ENCODE measurements at places on chromosomes 4 and X. TPM values are rescaled to one million over a fixed set of nuclear protein-coding genes. Genes with fewer than 3 reads are reported as not detected.

PASD1 gene
- polyA plus RNA-seq = not detected

- H3K27ac ChIP-seq = no peak overlapping the region
- no peak for DNase-seq
- H3K36me3 ChIP-seq = peaks cover 9% of the 10 kb centered on the region
- peaks cover 3% of the 10 kb centered on the region for H3K27me3 ChIP-seq
Measured at GRCh38 chr4:6107114-6107791, 89.0 kb upstream of the C4orf50 start.

DNA sequence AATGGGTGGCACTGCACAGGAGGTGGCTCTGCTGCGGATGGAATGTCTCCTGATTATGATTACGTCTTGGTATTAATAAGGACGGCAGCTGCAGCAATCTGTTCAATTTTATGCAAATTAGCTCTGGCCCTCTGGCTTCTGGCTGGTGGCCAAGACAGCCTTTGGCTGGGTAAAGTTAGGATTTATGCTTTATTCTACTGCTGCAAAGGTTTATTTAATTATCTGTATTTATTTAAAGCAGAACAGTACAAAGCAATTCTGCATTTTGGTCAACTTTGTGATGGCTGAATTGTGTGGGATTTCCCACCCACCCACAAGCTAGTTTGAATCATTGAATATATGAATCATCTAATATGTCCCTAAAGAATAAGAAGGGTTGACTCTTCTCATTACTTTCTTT, 745.6 kb upstream of the FAM241A start:
- no peak for DNase-seq
- no peaks in the 10 kb centered on the region for H3K27me3 ChIP-seq

DNA sequence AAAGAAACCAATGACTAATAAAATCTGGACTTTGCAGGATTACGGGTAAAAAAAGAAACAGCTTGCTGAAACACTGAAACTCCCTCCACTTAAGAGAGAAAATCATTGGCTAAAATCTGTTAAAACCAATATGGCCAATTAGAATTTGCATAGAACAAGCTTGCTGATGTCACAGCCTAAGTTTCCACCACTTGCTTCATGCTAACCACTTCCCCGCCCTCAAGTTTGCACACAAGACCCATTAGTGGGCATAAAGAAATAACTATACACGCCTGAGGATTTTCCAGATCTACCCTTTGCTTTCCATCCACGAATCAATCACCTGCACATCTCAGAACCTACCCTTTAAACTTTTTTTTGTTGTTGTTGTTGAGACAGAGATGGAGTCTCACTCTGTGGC, 42.7 kb upstream of the PHEX start:
- H3K4me1 ChIP-seq = peaks cover 7% of the 10 kb centered on the region
- no peak overlapping the region for H3K4me3 ChIP-seq
- H3K27me3 ChIP-seq = peaks cover 2% of the 10 kb centered on the region
- no peak for DNase-seq

GRCh38 chrX:133307094-133307493, 88.9 kb upstream of the TFDP3 start:
- H3K4me3 ChIP-seq = no peak overlapping the region
- H3K36me3 ChIP-seq = no peaks in the 10 kb centered on the region
- H3K4me1 ChIP-seq = no peaks in the 10 kb centered on the region
- H3K27ac ChIP-seq = no peak overlapping the region
- DNase-seq = no peak

GRCh38 chr4:123649250-123649644, 252.7 kb downstream of the SPRY1 start:
- no peaks in the 10 kb centered on the region for H3K36me3 ChIP-seq
- H3K4me3 ChIP-seq = no peak overlapping the region
- DNase-seq = no peak
- no peaks in the 10 kb centered on the region for H3K27me3 ChIP-seq

DNA sequence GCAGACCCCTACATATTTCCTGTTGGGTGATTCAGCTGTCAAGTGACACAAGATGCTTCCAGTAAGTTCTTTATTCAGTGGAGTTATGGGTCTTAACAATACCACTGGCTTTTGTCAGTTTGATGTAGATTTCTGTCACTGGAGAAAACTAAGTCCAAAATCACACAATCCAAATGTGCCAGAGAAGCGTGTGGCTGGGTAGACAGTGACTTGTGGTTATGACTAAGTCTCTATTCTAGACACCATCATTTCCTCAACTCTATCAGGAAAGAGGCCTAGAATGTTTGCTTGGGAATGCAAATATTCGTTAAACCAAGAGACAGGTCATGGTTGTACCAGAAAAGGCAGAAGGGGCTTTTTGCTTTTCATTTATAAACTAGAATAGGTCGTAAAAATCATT, 54.4 kb upstream of the HS3ST1 start:
- no peak overlapping the region for H3K4me3 ChIP-seq
- H3K4me1 ChIP-seq = no peaks in the 10 kb centered on the region
- peaks cover 4% of the 10 kb centered on the region for H3K36me3 ChIP-seq
- no peak overlapping the region for H3K27ac ChIP-seq
- no peak for DNase-seq
